ENCODE measurements at places on chromosomes 16 and 17.

- no peak for DNase-seq
Observed at GRCh38 chr16:85750827-85751697, at the start of gene C16orf74. Gene C16orf74, minus strand, starts transcription at chr16:85751096. Its CDS starts 15,879 bp downstream, at chr16:85735217.

DNA sequence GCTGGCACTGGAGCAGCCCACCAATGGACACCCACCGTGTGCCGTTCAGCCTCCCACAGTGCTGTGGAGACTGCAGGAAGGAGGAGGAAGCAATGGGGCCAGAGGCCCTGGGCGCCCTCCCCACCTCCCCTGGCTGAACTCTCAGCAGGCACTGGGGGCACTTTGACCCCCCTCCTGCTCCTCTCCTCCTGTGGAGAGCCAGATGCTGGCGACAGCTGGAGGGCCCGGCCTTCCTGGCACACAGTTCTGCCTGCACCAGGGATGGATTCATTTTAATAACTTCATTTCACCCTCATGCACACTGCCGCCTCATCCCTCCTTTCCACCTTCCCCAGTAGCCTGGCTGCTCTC, 6.0 kb downstream of the NXPH3 start:
- no peak for DNase-seq

DNA sequence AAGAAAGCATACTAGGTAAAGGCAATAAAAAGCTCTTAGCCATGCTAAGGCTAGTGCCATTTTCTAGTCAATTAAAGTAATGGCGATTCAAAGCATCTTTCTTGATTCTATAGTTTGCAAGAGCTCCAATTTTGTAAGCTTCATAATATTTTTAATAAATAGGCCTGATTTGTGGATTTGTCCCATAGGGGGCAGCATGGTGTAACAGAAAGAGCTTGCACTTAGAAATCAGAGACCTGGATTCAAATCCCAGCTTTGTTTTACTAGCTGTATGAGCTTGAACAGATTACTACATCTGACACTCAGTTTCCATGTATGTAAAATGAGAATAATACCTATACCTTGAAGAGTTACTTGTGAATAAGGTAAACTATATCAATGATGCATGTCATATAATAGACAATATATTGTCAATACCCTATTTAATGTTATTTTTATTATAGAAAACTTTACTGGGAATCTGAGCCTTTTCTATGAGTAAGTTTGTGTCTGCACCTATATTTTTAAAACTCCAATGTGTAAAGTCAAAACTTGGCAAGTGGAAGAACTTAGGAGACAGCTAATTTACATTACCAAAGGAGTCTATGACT, 93.6 kb upstream of the NOG start:
- DNase-seq, result peak; percentile 66

DNA sequence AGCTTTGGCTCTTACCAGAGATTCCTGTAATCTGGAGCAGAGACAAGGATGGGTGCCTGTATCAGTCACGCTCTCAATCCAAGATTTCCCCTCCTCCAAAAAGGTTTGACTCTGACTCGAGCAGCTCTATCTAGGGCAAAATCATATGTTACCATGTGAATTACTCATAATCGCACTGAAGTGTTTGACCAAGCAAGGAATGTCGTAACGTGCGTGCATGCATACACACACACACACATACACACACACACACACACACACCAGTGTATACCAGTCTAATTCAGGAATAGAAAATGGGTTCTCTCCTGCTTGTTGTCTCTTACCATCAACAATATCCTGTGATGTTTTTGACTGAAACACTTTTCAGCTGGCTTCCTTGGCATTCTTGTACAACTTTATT, 835.1 kb downstream of the KCNJ2 start:
- no peak for DNase-seq

GRCh38 chr17:47989700-47990099, 18.8 kb downstream of the CDK5RAP3 start:
- DNase-seq, result no peak

DNA sequence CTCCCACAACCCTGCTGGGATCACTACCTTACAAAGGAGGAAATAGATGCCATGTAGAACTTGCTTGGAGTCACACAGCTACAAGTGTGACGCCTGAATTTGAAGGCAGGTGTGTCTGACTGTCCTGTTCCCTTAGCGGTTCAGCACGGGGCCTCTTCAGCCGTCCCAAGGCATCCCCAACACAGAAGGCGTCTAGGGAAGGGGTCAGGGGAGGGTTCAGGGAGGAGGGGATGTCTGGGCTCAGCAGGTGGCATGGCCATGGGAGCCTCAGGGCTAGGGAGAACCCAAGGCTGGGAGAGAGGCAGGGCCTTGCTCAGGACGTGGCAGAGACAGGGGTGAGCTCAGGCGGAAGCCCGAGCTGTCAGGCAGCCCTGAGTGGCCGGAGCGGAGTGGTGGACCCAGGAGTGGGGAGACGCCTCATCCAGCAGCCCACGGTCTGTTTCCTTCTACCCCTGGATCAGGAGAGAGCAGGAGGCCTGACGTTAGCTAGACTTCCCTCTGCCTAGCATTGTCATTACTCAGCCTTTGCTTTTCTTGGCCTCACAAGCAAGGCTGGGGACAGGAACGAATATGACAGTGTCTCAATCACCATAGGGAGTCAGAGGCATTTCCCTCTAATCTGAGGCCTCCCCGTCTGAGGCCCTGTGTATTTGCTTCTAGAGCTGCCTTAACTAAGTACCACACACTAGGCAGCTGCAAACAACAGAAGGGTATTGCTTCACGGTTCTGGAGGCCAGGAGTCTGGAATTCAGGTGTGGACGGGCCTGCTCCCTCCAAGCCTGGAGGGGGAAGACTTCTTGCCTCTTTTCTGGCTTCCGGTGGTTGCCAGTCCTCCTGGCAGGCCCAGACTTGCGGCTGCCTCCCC, 31.3 kb upstream of the ANKRD40CL start:
- no peak for DNase-seq

GRCh38 chr17:4948166-4948930, at the start of gene PFN1:
Gene PFN1, minus strand, starts transcription at chr17:4948530. Its CDS starts 136 bp downstream, at chr17:4948394.
- peak; percentile 76 for DNase-seq
